ENCODE measurements at places on chromosomes 2 and 18.
A peak's percentile ranks its signal among the peaks of the same experiment; 100 is the strongest.

- DNase-seq: peak; percentile 78
Observed at GRCh38 chr2:19538411-19538963, 180.1 kb upstream of the OSR1 start.

DNA sequence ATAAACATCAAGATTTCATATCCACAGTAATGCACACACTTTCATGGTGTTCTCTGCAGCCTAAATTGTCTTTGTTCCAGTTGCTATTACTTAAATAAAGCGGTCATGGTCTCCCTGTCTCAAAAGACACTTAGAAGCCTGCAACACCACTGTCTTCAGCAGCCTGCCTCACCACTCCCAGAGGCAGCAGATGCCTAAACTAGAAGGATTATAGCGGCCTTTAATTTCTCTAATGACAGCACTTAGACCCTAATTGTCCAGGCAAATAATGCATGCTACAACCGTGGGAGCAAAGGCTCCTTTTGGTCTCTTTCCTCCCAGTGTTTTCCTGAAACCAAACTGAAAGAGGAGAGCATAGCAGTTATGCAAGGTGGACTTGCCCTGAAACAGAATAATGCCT is 248.8 kb upstream of the SLC39A10 start:
- DNase-seq: no peak

- no peak for DNase-seq
Observed at GRCh38 chr2:20486571-20486970, 39.7 kb downstream of the RHOB start.

- DNase-seq: no peak
Observed at GRCh38 chr2:174482854-174483253, 4.0 kb downstream of the GPR155 start.

GRCh38 chr18:26208977-26209376 is 17.3 kb upstream of the TAF4B start:
- DNase-seq: no peak

- DNase-seq: no peak
Observed at GRCh38 chr18:22689712-22690111, 243.4 kb upstream of the RBBP8 start.

GRCh38 chr2:20012032-20012281 is 511 bp downstream of the MATN3 start:
- DNase-seq: no peak

GRCh38 chr2:147068071-147068470 is 776.8 kb upstream of the ACVR2A start:
- no peak for DNase-seq

- DNase-seq: no peak
Observed at GRCh38 chr2:168717790-168718502, 84.5 kb upstream of the NOSTRIN start.

DNA sequence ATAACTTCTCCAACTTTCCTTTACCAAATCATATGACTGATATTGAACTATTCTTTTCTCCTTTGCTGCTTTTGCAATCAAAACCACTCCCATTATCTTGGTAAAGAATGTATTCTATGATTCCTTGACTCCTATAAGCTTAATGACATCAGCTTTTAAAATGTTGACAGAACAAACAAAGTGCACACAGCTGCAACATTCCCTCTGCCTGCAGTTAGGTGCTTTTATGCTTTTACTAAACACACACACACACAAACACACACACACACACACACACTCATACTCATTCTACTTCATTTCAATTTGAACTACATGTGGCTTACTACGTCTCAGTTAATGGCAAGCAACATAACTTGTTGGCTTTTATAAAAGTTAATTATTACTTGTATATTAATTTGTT is 946.6 kb downstream of the DPP10 start:
- DNase-seq: no peak

- DNase-seq: no peak
Observed at GRCh38 chr2:152525277-152525838, 190.4 kb downstream of the FMNL2 start.

DNA sequence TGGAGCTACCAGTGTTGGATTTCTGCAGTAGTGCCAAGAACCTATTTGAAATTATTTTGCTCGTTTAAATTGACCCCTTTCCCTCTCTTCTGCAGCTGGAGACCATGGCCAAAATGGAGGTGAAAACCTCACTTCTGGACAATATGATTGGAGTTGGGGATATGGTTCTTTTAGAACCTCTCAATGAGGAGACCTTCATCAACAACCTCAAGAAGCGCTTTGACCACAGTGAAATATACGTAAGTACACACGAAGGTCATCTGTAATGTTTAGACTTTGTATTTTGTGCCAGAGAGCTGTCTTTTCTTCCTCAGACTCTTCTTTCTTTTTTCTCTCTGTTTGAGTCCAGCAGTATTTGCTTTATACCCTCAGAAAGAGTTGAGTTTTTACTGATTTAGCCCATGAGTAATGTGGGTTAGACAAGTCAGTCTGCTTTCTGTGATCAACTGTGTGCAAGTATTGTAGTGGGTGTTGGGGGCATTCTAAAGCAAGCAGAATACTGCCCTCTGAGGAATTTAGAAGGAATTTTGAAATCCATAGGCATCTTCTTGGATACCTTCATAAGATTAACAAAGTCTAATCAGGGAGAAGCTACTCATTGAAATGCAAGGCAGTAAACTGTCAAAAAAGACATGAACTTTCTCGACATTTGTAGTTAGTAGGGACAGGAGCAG is 31.7 kb downstream of the MYO1B start:
- no peak for DNase-seq

GRCh38 chr2:61356261-61356957 is 114.5 kb downstream of the USP34 start:
- peak; percentile 11 for DNase-seq

- DNase-seq: no peak
Observed at GRCh38 chr2:71067567-71068217, 756 bp upstream of the NAGK start.

- no peak for DNase-seq
Observed at GRCh38 chr2:241902357-241902991, 32.9 kb downstream of the RTP5 start.

- DNase-seq: no peak
Observed at GRCh38 chr18:10403708-10404107, 50.7 kb upstream of the APCDD1 start.

DNA sequence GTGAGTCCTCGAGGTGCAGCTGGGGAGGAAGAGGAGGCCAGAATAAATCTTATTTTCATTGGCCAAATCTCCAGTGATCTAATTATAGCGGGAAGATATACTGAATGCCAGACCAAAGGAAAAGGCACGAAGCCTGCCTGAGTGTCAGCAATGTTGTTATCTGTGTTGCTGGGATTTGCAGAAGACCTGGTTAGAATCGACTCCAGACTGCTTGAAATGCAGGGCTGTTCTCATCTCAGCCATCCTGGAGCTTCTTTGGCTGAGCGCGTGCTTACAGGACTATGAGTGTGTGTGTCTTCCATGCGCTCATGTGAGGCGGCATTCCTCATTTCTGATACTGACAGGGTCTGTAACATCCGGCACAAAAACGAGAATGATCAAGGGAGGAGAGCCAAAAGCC is 81.2 kb downstream of the TSN start:
- DNase-seq: no peak

- DNase-seq: peak; percentile 72
Observed at GRCh38 chr2:127193967-127194280, 26.2 kb downstream of the CYP27C1 start.

- DNase-seq: no peak
Observed at GRCh38 chr2:68837164-68837860, 33.9 kb downstream of the BMP10 start.

- DNase-seq: no peak
Observed at GRCh38 chr18:36724169-36724568, 104.6 kb downstream of the TPGS2 start.

- no peak for DNase-seq
Observed at GRCh38 chr2:157193461-157193860, 64.0 kb upstream of the GALNT5 start.

GRCh38 chr2:222751238-222751637 is 79.8 kb downstream of the MOGAT1 start:
- DNase-seq: no peak

GRCh38 chr2:168526641-168527040 is 70.6 kb downstream of the CERS6 start:
- DNase-seq: no peak

- DNase-seq: no peak
Observed at GRCh38 chr2:37110306-37111212, 26.2 kb downstream of the GPATCH11 start.

- DNase-seq: no peak
Observed at GRCh38 chr18:23369266-23369665, 83.8 kb upstream of the RIOK3 start.

DNA sequence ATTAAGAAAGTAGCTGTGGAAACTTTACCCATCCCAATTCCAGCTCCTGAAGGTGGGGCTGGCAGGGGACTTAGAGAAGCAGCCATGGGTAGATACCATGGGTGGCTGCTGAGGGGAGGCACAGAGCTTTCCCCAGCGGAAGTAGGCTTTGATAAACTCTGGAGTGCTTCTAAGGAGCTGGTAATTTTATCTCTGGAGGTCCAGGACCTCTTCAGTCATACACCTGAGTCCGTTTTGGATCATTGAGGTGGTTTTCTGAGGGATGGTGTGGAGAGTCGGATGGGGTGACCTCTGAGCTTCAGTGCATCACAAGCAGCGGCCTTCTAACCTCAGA is 36.7 kb upstream of the BMP10 start:
- DNase-seq: no peak

GRCh38 chr2:223046470-223047040 is 5.4 kb upstream of the KCNE4 start:
- no peak for DNase-seq

DNA sequence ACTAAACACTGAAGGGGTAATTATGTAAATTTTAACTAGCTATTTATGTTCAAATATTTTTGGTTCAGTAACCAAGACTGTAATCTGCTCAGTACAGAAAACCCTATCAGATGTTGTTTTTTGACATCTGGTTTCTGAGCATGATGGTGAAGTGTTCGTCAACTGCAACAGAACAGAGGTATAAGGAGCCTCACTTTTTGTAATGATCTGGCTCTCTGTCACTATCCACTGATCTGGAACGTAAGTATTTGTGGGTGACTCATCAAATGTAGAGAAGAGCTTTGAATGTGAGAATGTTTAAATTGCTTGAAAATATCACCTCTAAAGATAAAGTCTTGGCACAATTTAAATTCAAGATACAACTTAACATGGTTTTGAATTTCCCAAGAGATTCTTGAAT is 213.6 kb upstream of the FAM98A start:
- DNase-seq: no peak

- no peak for DNase-seq
Observed at GRCh38 chr2:213171147-213171546, 19.7 kb upstream of the IKZF2 start.

DNA sequence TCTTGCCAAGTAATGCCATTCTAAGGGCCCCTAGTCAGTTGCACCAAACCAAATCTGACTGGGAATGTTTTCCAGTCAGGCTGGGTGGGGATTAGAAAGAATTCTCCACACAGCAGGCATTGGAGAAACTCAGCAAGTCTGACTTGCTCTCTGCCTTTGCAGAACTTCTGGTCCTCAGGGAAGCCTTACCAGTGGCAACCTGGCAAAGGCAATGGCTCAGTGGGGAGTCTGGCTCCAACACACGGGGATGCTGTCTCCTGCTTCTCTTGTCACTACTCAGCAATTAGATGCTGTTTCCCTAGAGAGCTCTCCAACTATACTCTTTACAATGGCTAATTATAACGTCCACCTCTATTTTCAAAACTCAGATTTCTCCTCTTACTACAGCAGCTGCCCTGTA is 810.7 kb downstream of the LRRTM4 start:
- no peak for DNase-seq

GRCh38 chr2:239685556-239685955 is 284.7 kb upstream of the HDAC4 start:
- DNase-seq: no peak

DNA sequence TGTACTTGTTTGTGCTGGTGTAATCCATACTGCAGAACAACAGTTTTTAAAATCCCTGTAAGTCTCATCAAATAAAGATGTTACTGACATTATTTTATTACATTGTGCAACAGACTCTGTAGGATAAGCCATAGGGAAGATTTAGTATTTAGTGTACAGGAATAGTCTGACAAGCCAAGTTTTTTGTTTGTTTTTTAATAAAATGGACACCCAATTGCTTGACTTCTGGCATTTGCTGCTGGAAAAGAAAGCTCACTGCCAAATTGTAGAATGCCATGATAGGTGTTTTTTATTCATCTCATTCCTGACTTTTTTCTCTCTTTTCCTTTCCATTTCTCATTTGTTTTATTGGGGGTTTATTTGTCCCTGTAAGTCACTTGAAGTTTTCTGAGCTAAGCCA is 38.1 kb downstream of the SMARCAL1 start:
- no peak for DNase-seq

- no peak for DNase-seq
Observed at GRCh38 chr2:127646487-127647241, 711 bp downstream of the GPR17 start.

DNA sequence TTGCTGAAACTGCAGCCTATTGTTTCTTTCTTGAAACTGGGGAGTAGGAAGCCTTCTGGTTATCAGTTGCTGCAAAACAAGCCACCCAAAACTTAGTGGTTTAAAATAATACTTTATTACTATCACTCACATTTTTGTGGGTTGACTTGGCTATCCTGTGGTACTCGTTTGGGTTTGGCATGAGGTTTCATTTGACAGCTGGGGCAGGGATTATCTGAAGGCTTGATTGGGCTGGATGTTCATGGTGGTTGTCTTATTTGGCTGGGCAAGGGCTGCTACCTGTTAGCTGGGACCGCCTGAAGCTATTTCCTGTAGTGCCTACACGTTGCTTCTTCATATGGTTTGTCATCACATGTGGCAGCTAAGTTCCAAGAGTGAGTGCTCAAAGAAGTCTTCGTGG is 122.3 kb downstream of the PLCL1 start:
- DNase-seq: no peak

- DNase-seq: no peak
Observed at GRCh38 chr2:145753041-145753608, 1233.2 kb upstream of the ZEB2 start.

GRCh38 chr18:36580874-36581750 is 247.7 kb downstream of the TPGS2 start:
- DNase-seq: no peak

GRCh38 chr18:50836521-50836957 is 16.7 kb upstream of the MRO start:
- DNase-seq: peak; percentile 86

- peak; percentile 6 for DNase-seq
Observed at GRCh38 chr2:199495147-199495546, 37.4 kb upstream of the SATB2 start.

GRCh38 chr2:104859291-104859765 is 5.4 kb downstream of the POU3F3 start:
- no peak for DNase-seq

GRCh38 chr2:29443151-29443550 is 327.9 kb downstream of the CLIP4 start:
- peak; percentile 13 for DNase-seq

All from retinal pigment epithelial cell (primary cell).